Stimulated activated CD4-positive, alpha-beta T cell treated with anti-CD3 and anti-CD28 coated beads, TNF-alpha, amount 100 ng/mL, for 48 hours (primary cell): ENCODE measurements at places on chromosomes 5 and 9.

- DNase-seq = no peak
Observed at GRCh38 chr5:150184990-150185912, 4.6 kb upstream of the SLC6A7 start.

DNA sequence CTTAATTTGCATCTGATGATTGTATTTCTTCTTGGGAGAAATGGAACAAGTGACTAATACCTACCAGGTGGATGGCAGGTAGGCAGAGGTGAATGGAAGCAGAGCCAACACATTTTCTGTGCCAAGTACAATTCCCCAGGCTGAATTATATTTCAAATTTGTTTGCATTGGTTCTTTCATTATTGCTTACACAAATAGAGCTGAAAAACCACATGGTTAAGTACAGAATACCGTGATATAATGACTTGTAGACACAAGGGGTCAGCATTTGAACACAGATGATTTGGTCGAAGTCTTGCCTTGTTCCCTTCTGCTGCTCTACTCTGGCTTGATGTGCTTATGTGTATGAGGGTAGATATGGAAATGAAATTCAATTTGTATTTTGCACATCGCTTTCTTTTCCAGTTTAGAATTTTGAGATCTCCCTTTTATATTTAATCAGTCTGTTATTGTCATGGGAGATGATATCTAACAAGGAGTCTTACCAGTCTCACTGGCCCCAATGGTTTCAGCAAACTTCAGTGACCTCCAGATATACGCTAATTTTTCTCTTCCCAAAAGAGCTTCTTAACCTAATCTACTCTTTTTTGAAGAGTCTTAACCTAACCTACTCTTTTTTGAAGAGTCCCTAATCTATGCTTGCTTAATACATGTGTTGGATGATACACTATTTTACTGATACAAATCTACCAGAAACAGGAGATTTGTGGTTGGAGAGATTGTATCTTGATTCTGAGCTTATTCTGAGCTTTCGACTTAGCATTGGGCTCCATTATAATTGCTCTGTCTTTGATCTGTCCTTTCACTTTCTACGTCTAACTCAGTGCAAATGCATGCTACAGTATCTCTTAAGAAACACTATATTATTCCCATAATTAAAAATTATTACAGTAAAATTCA is 88.1 kb downstream of the PCSK1 start:
- DNase-seq = no peak

DNA sequence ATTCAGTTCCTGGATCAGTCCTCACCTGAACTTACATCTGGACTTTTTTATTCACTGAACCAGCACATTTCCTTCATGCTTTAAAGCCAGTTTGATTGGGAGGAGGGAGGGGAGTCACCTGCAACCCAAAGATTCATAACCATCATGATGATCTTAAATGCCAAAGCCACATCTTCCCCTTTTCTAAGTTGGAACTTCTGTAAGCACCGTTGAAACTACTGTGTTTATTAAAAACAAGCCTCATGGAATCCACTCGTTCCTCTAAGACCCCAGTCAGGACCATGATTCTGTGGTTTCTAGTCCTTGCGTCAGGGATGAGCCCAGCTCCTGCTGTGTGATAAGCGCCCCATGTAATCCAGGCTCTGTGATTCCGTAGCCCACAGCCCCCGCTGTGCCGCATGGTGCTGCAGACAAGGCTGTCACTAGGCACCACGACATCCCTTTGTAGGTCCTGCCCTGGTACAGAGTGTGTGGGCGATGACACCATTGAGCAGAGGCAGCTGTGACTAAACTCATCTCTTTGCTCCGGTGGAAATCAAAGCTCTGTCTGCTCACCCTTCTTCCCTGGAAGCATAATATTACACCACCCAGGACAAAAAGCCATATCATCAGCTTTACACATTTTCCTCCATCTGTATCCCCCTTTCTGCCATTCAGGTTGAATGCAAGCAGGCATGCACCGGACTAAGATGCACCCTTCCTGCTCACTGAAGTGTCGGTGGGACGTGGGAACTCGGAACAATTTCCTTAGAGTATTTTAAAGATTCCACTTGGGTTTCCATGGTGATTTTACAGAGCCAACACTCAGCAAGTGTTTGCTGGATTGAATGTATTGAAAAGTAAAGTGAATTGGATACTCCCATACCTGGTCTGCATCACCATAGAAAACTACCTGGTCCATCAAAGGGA is 132.0 kb upstream of the FSTL4 start:
- no peak for DNase-seq

DNA sequence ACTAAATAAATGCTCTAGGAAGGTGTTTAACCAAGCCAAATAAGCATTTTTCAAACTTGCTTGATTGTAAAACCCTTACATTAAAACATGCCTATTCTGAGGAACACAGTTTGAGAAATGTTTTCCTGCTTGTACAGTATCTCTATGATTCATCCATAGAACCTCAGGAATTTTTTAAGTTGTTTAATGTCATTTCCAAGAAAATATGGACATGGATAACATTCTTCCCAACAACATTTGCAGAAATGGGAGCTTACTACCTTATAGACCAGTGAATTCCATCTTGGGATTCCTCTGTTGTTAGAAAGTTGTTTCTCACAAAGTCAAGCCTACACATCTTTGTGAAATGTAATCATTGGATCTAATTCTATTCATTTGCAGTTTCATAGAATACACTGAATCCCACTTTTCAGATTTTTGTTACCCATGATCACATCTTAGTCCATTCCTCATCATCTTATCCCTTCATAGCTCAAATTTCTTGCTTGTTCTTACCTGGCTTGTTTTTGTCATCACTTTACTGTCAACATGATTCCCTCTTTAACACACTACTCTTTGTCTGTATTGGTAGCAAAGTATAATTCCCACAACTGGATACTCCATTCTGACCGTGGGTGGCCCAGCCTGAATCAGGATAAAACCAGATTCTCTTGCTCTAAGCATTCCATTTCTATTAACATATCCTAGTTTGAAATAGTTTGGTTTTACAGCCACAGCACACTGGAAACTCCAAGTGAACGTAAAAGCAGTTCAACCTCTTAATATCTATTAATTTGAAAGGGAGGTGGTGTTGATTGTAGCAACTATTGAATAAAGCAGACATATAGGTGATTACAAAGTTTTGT is 49.4 kb upstream of the PAPPA start:
- no peak for DNase-seq

DNA sequence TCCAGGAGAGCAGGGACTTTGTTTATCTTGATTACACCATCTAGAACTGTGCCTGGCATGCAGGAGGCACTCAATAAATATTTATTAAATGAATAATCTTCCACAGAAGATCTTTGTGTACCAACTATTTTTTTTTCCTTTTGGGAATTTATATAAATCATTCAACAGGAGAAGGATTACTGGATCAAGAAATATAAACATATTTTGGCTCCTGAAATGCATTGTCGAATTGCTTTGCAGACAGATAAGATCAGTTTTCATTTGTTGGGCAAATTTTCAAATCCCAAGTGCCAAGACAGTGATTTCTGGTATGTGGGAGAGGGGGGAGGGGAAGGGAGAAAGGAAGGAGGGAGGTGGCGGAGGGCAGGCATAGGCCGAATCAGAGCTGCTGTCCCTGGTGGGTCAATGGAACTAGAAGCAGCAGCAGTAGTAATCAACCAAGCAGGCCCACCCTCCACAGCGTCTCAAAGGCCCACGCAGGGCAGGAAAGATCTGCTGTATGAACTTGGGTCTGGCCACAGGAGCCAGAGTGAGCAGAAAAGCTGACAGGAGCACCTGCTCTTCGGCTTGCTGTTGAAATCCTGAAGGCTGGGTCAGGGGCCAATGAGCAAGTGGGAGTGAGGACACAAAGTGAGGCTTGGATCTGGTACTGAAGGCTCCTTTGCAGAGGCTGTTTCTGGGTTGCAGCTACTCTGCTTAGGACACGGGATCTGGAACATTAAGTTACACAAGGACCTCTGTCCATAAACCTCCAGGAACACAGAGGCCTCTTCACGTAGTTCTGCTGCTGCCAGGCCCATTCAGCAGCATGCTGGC is 15.8 kb upstream of the TRAF1 start:
- no peak for DNase-seq

DNA sequence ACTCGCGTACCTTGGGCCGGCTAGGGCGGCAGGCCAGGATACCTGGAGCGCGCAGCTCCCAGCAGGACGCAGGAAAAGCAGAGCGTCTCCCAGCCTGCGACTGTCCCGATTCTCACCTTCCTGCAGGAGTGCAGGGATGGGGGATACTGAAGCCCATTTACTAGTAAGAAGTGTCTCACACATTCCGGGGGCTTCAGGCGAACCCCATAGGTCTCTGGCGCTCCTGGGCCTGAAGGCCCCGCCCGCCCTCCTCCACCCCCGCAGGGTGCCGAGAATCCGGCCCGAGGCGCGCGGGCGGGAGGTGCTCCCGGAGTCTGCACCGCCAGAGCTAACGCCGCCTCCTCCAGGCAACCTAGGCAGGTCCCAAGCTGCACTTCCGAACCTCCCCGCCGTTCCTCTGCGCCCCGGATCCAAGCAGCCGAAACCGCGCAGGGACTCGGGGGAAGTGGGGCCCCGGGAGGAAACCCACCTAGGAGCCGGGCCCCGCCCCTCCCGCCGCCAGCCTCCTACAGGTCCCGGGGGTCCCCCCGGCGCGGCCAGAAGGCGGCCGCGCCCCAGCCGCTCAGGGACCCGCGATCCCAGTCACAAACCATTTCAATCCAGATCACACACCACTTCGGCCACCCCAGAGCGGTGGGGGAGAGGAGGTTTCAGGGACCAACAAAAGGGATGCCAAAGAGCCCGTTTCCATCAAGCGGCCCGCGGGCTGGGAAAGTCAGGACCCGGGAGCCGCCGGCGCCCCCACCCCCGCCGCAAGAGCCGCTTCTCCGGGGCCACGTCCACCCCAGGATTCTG is 1.2 kb downstream of the ROR2 start:
- no peak for DNase-seq

DNA sequence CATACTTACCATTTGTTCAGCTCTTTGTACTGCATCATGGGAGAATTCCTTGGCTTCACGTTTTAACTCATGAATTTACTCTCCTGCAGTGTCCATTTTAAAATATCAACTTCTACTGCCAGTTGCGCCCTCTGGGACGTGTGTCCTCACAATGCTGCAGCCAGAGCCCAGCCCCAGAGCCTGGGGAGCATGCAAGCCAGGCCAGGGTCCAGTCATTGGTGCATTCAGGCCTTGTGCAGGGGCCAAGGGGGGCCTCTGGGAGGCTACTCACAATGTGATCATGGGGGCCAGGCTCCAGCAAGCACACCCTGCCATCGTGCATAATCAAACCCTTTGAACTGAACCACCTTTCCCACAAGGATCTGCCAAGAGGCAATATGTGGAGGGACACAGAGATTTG is 105.6 kb upstream of the CCDC112 start:
- DNase-seq = no peak

DNA sequence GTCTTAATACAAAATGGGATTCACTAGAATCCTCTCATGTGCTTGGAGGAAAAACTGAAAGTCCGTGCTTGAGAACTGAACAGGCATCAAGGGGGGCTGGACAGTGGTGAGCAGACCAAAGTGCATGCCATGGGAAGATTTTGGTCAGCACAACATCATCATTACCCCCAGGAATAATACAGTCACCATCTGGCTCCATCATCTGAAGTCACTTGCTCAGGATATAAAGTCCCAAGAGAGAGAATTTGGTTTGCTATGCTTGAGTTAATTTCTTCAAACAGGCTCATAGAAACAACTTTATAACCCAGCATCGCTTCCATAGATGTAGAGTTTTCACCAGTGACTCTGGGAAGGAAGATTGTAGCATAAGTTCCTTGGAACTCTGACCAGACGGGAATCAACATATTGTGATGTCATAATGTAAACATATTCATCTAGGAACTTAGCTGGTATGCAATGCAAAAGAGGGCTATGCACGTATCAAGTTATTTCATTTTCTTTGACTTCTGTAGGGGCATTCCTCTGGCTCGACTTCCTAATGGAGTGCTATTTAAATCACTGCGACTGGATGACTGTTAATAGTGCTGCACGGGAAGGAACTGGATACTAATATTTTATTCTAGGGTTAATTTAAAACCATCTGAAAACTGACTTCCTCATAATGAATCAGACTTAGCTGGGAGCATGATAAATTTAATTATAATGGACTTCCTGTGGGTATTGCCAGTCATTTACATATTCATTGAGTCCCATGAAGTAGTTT is 145.2 kb downstream of the MTRR start:
- no peak for DNase-seq

DNA sequence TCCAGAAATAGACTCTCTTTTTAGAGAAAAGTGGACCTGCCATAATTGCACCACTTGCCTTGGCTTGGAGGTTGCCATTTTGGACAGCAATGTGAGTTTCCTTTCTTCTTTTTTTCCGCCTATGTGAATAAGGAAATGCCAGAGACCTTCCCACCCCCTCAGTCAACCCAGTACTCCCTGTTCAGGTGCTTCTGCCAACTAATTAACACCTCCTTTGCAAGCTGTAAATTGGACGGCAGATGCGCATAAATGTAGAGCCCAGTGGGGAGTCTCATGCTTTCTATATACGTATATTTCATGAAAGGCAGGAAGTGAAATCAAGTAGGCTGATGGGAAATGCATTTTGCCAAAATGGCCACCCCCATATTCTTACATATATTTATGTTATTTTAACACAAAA is 269.8 kb upstream of the RFX3 start:
- DNase-seq = no peak

DNA sequence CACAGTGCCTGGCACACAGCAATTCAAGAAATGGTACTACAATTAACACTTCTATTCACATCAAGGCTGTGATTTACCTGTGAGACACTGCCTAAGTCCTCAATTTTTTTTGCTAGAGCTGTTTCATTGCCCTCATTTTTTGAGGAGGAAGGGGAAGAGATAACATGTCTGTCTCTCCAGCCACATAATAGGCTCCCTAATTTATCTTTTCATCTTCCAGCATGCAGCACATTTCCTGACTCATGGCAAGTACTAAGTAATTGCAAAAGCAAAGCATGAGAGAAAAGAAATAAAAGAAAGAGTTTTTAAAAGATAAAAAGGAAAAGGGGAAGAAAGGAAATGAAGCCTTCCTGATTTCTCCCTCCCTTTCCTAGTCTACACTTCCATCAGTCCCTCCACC is 26.9 kb upstream of the RNF38 start:
- DNase-seq = no peak

DNA sequence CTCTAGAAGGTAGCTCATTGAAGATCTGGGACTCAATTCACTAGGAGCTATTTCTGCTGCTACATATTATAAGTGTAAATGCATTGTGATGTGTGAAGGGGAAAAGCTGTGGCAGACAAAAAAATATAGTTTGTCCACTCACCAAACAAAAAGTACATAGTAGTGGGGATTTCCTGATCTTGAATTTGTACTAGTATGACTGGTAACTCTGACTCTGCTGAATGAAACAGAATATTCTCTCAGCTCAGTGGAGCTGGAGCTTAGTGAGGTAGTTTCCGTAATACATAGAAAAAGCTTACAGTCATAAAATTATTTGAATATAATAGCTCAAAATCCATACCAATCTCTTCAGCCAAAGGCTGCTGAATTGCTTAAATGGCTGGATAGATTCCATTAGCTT is 455.6 kb upstream of the CD180 start:
- no peak for DNase-seq
